ENCODE measurements at places on chromosomes 6 and 20.
A peak's percentile ranks its signal among the peaks of the same experiment; 100 is the strongest.

DNA sequence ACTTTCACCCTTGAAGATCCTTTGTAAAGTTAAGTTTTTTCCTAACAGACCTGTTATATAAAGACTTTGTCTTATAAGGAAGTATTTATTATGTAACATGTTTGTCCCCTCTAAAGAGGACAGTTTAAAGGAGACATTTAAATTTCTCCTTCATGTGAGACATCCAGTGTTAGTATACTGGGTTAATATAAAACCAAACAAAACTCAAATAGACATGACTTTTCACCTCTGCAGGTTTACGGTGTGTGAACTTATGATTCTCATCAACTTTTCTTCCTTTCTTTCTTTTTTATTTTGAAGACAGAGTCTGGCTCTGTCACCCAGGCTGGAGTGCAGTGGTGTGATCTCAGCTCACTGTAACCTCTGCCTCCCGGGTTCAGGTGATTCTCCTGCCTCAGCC lies 17.4 kb upstream of the MPC1 start:
- DNase-seq: no peak

DNA sequence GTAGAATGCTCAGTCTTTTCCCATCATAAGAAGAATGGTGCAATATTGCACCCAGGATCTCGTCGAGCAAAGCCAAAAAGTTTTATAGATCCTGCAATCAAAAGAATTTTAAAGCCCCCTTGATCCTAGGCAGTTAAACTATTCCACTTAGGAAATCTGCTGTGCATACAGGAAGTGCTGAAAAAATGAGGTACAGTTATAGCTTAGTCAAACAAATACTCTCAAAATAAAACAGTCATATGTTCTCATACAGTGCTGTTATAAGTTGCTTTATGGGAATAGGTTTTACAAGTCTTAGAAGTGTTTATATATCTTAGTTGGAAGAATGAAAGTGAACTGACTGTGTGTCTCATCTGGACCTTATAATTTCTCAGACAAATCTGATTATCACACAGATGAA lies 232.6 kb upstream of the RAB32 start:
- DNase-seq: no peak

- no peak for DNase-seq
These were observed 16.1 kb downstream of the DOK5 start for GRCh38 chr20:54491506-54491905.

- DNase-seq: no peak
These were observed 144.3 kb upstream of the SALL4 start for GRCh38 chr20:51946586-51946985.

DNA sequence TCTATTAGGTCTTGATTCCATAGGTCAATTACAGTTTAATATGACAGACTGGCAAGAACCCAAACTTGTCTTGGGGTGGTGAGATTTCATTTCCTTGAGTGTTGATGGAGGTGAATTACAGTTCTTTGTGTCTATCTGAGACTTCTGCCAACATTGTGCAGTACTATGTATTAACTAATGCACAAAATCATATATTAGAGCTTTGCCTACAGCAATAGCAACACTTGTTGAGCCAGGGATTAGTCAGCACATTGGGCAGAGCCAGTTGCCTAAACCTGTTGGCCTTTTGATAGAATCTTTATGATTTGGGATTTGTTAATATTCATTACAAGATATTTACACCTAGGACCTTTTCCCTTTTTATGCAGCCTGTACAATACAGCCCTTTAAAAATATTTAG lies 135.3 kb upstream of the CENPW start:
- DNase-seq: no peak

GRCh38 chr6:145332011-145332410 lies 403.3 kb downstream of the EPM2A start:
- DNase-seq: no peak

DNA sequence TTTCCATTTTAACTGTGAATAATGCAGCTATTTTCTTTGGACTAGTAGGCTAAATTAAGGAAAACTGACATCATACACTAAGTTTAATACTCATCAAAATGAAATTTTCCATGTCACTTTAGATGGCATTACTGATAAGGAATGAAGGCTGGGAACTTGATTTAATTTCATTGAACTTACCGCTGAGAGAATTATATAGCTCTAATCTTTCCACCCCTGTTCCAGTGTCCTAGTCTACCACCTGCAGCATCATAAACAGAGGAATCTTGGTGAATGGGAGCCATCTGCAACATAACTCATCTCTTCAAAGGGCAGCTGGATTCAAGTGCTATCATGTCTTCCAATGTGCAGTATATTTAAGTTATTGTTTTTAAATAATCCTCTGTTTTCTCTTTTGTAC lies 1395.2 kb downstream of the EPHA7 start:
- no peak for DNase-seq

DNA sequence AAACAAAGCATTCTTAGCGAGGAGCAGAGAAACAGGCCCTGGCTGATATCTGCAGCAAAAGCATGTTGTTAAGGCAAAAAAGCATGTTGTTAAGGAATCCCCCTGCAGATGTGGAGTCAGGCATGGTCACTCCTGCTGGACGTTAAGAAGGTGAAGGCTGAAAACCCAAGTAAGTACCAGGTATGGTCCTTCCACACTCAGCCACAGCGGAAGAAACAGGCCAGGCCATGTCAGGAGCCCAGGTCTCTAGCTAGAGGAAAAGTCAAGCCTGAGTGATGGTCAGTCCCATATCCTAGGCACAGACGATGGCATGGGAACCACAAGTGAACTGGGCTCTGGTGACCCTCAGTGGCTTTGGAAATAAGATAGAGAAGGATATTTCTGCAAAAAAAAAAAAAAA lies 32.5 kb upstream of the MAS1L start:
- DNase-seq: no peak

DNA sequence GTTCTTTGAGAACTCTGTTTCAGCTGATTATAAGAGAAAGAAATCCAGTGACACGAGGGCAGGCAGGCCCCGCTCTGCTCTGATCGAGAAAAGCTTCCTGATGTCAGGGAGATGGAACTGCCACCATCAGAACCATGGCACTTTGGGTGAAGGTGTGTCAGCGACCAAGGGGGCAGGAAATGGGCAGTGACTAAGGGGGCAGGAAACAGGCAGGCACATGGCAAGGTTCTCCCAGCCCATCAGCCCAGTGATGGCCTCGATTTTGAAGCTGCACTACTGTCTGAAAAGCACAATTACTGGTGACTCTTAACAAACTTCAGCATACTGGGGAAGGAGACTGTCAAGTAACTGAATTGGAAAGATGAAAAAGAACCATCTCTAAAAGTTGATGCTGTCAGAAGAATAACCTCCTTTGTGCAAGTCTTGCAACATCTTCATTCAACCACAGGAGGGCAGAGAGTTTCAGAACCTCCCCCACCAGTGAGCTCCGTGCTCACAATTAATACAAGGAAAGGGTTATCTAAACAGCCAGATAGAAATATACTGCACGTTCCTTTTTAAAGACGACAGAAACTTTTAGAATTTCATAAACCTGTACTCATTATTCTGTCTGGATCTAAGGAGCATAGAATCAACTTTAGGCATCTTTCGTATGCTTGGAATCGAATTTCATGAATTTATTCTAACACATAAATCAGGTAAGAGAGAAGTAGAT lies 39.1 kb downstream of the TMX4 start:
- DNase-seq: no peak

DNA sequence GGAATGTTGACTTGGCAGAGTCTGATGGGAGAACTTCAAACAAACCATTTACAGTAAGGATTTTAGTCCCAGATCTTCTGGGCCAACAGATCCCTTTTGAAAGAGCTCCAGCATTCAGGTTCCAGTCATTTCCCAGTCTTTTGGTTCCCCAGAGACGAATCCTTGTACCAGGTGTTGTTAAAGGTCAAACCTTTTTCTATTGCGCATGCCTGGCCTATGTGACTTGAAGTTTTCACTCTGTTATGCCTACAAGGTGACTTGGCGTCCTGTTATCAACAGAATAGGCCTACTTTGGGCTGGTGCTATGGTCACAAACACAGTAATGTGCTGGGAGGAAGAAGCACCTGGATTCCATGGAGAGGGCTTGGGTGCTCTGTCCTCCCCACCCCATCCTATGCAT lies 52.3 kb downstream of the PXDC1 start:
- DNase-seq: no peak

- no peak for DNase-seq
These were observed 99.2 kb upstream of the FOXP4 start for GRCh38 chr6:41446907-41447545.

- DNase-seq: no peak
These were observed 4.8 kb downstream of the SALL4 start for GRCh38 chr20:51797357-51798025.

DNA sequence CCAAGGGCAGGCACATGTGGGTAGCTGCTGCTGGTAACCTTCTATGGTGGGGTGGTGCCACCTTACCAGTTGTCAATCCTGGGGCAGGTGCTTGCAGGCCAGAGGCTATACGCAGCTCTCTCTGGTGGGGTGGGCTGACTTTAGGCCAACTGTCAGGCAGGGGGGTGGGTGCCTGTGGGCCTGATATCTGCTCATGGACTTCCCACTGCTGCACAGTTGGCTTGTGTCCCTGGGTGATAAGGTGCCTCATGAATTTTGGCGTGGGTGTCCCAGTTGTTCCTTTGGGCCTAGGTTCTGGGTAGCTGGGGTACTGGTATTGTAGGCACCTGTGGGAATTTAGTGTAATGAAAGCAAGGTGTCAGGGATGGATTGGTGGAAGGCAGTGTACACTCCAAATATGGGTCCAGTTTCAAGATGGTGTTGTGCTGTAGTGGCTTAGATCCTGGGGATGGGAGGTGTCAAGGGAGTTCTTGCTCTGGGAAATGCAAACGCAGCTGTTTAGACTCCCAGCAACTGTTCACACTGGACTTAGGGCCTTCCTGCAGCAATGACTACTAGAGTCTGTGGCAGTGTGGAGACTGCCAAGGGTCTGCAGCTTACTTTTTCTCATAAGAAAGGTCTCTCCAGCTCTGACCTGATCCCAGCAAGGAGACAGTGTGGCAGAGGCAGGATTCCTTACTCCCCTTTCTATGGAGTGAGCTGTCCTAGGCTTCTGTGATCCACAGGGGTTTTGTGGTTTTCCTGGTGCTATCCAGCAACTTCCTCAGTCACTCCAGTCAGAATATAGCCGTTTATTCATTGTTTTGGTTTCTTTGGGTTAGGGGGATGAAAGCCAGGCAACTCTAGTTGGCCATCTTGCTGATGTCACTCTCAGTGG lies 128.2 kb downstream of the CRYBG1 start:
- DNase-seq: no peak

DNA sequence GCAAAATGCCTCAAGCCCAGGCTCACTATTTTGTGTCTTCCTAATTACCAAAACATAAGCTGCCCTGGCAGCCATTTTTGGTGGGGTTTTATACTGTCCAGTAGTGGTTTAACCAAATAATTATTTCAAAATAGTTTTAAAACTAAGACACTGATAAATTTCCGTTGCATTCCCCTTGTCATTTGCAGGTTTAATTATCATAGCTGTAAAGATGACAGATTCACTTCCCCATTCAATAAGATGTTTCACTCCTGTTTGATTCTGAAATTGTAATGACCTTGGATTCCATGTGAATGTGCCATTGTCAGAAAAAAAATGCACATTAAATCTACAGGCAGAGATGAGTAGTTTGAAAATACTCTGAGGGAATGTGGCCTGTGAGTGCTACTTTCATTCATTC lies 172.0 kb downstream of the COL9A1 start:
- no peak for DNase-seq

DNA sequence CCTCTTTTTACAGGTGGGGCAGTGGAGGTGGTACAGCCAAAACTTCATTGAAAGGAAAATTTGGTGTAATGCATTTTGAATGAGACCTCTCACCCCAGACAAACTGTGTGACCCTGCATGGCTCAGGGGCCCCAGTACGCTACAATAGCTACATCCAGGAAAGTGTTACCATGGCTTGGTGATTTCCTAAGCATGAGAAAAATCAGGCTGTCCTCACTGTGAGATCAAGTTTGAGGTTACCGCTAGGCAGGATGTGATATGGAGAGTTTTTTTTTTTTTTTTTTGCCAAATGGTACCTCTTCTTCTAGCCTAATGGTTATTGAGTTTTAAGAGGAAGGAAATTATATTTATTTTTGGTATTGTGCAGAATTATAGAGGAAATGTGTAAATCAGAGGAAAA lies 305.3 kb downstream of the CD83 start:
- DNase-seq: no peak

GRCh38 chr6:107917451-107918375 lies 40.3 kb downstream of the SEC63 start:
- no peak for DNase-seq

GRCh38 chr20:45408646-45409213 lies 641 bp downstream of the DBNDD2 start:
- DNase-seq: no peak

DNA sequence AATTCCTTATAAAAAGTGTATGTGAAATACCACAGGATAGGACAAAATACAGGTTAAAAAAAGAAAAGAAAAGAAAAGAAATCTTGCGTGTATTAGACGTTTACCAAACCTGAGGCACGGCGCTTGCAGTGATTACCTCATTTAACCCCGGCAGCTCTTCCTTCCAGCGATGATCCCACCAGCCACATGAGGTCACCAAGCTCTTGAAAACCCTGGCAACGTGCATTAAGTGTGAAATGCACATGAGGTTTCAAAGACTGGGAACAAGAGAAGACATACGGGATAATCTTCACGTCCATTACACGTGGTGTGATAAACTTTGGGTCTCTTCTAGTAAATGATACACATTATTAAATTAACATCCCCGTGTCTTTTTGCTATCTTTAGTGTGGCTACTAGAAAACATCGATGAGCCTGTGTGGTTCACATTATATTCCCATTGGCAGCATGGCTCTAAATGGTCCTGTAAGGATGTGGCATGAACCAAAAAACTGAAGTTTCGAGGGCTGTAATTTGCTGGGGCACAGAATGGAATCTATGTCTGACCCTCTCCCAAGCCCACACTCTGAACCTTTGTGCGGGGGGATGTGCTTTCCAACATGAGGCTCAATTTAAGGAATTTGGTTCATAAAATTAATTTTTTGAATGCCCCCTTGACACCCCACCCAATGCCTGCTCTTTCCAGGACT lies 59.2 kb upstream of the THBS2 start:
- DNase-seq: no peak

DNA sequence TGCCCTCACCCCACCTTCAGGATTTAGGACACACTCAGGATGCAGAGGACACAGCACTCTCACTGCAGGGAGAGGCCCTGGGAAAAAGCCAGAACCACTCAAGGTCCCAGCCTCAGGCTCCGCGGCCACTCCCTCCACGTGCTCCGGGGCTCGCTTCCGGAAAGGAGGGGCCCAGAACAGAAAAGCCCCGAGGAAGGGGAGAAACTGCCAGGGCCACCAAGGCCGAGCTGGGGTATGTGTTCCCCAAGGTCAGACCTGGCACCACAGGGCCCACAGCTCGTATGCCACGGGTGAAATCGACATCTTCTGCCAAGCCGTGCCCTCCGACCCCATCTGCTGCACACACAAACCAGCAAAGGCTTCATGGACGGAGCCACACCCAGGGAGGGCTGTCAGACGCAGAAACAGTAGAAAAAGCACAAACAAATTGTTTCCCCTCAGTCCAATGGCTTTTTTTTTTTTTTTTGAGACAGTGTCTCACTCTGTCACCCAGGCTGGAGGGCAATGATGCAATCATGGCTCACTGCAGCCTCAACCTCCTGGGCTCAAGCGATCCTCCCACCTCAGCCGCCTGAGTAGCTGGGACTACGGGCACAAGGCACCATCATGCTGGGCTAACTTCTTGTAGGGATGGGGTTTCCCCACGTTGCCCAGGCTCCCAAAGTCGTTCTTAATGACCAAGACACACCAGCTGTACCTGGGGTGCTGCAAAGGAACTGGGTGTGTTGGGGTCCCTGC lies 33.4 kb downstream of the SLC2A4RG start:
- DNase-seq: no peak

GRCh38 chr6:158219228-158219627 lies 51.1 kb downstream of the GTF2H5 start:
- peak; percentile 39 for DNase-seq

GRCh38 chr6:11304946-11305345 lies 72.5 kb upstream of the NEDD9 start:
- DNase-seq: no peak

All from H54 (cell line).